ENCODE measurements at places on chromosomes 3 and 15. TPM values are rescaled to one million over a fixed set of nuclear protein-coding genes. Genes with fewer than 3 reads are reported as not detected.
A peak's percentile ranks its signal among the peaks of the same experiment; 100 is the strongest.

Gene C3orf85
- not detected for total RNA-seq

Gene SLCO2A1
- total RNA-seq: 7.8 TPM

Gene HYKK
- total RNA-seq: 4.4 TPM

Gene C3orf33
- 6.6 TPM for total RNA-seq

Gene CILP
- 15.7 TPM for total RNA-seq

Gene DCLK3
- 0.41 TPM for total RNA-seq

Gene TMEM207
- total RNA-seq: not detected

Gene GLDN
- total RNA-seq: 8.4 TPM

Gene PLCH1
- 1.3 TPM for total RNA-seq

- no peak for DNase-seq
These were observed 3.1 kb downstream of the GP5 start for GRCh38 chr3:194395778-194396538.

GRCh38 chr3:115450036-115450435 lies 173.3 kb upstream of the GAP43 start:
- DNase-seq: no peak

- DNase-seq: no peak
These were observed 106.1 kb downstream of the THSD4 start for GRCh38 chr15:71221417-71221816.

DNA sequence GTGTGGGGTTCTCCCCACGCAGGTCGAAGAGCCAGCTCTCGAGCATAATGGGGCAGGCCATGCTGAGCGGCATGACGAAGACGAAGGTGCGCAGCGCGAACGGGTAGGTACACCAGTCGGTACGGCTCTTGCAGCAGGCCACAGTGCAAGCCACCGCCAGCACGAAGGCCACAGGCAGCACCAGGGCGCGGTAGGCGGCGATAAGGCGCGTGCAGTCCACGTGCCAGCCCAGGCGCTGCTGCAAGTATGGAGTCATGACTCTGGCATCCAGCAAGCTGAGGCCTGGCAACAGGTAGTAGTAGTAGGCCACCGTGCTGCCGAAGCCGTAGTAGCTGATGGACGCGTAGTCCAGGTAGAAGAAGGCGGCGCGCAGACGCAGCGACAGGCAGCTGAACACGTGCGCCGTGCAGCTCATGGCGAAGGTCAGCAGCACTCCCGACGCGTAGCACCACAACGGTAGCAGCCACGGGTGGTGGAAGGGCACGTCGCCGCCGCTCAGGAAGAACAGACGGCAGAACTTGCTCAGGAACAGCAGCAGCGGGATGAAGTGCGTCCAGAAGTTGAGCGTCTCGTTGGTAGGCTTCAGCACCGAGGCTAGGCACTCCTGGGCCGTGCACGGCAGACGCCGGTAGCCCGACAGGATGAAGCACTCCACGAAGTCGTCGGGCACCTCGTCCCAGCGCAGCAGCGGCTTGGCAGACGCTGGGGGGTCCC lies 797 bp downstream of the PAQR9 start:
- DNase-seq: peak; percentile 39

DNA sequence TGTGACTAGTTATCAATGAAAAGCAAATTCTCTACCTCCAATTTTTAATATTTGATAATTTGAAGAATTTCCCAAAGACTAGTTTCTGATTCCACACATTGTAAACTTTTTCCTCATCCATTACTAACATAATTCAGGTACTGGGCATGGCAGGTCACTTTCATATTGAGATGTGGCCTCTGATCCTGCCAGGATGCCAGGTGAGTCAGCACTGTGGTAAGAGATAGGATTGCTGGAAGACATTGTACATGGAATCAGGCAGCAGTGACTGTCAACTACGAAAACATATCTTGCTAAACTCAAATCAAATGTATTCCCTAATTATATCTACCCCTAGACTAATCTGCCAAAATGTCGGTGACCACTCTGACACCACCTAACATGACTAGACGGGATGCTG lies 33.2 kb upstream of the POU1F1 start:
- no peak for DNase-seq

- DNase-seq: no peak
These were observed 67.2 kb upstream of the TP63 start for GRCh38 chr3:189563853-189564563.

DNA sequence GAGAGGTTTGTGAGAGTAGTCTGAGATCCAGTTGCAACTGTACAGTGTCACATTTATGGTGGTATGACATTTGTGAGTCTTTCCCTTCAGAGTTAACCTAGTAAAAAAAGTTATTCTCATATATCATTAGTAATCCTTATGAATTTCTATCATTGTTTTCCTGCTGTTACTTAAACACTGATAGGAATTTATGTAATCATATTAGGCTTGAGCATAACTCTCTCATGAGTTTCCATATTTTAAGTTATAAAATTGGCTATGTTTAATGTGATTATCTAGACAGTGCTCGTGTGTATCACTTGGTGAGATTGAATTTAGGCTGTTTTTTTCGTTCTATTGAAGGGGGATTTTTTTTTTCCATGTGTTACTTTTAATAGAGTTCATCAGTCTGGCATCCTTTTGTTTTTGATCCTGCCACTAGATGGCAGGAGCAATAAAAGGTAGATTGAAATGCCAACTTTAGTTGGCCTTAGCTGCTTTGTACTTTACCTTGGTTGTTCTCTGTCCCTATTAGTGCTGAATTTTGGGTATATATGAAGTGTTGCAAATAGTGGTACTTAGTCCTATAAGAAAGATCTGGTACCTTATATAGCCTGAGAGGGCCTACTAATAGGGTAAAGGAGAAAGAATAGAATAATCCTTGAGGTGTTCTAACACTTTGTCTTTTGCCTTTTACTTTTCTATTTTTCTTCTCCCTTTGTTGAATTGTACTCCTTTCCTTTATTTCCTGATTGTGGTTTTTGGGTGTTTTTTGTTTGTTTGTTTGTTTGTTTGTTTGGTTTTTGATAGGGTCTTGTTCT lies 17.9 kb downstream of the STT3B start:
- no peak for DNase-seq

- no peak for DNase-seq
These were observed 9.2 kb upstream of the DENND4A start for GRCh38 chr15:65801229-65801805.

DNA sequence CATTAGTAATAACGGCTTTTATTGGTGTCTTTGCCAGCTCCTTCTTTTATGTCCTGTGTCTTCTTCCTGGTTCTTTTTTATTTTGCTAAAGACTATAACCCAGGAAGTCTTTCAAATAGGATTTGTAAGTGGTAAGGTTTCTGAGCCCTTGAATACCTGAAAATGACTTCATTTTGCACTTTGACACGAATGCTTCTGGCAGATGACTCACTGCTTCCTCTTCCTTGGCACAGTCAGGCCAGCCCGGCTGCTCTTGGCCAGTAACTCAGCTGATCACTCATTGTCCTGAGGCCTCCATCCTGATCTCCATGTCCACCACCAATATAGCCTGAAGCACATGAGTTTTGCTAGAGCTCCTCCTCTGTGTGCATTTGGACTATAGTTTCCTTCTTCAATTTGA lies 48.7 kb upstream of the NR2E3 start:
- no peak for DNase-seq

DNA sequence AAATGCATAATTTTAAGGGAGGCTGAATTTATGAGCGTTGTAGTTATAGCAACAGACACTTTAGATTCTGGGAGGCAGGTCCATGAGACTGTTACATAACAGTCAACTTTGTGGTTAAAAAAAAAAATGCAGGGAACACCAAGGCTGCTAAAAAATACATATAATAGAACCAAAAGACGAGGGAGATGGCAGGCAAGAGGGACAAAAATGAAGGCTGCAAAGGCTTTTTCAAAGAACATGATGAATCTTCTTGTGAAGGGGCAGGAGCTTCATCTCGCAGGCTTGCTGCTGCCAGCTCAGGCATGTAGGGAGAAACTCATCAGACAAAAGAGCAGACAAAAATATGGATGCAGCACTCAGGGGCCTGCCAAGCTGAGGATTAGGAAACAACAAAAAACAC lies 243.9 kb downstream of the SHQ1 start:
- no peak for DNase-seq

- no peak for DNase-seq
These were observed 903.3 kb upstream of the CFAP20DC start for GRCh38 chr3:59953104-59953503.

DNA sequence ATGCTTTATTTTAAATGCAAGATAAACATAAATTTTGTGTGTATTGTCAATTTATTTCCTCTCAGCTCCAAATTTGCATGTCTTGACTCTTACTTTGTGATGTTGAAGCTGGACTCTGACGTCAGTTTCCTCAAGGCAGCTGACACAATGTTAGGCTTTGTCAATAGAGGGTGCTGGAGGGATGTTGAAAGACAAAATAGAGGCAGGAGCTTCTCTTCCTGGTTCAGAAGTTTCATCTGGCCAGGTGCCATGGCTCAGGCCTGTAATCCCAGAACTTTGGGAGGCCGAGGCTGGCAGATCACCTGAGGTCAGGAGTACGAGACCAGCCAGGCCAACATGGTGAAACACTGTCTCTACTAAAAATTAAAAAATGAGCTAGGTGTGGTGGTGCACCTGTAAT lies 408.6 kb downstream of the GBE1 start:
- no peak for DNase-seq

DNA sequence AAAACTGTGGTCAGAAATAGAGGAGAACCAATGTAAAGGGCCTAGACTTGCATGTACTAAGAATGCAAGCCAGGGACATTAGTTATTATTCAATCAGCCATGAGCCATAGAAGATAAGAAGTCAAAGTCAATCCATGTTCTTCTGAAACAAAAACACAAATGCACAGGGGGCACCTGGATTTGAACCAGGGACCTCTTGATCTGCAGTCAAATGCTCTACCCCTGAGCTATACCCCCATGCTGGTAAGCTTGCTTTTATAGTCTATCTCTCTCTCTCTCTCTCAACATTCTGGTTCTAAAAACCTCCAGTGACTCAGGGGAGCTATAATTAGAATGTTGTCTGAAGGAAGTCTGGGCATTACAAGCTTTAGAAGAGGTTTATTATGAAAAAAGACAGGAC lies 85.6 kb upstream of the ACP3 start:
- no peak for DNase-seq

DNA sequence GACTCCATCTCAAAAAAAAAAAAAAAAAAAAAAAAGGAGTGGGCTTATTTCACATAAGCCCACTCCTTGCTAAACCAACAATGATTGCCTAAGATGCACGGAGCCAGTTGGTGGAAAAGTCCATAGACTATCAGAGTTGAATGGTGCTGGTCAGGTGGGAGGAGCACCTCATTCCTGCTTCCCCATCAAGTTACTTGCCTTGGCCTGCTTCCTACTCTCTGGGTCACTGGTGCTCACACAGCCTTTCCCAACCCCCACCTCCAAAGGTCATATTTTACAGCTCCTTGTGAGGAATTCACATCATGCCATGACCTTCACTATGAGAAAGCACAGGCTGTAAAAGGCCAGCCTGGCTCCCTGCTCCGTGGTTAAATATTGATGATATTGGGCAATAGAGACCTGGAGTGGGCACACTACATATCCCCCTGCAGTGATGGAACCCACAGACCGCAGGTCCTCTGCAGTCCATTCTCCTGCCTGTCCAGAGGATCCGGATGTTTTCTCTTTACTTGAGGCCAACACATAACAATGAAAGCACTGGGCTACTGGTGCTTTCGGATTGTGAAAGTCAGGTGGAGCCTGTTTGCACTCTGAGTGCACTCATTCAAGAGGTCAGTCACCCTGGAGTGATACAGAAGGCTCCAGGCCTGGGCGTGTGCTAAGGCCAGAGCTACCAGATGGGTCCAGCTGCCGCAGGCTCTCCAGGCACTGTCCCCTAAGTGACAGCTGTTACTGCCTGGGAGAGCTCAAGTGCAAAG lies at the start of gene SLC51B:
Gene SLC51B (plus strand): TSS at position 664 of the 758 bp plus-strand sequence. CDS start 4,618 bp downstream, outside the sequence.
- peak; percentile 83 for DNase-seq

DNA sequence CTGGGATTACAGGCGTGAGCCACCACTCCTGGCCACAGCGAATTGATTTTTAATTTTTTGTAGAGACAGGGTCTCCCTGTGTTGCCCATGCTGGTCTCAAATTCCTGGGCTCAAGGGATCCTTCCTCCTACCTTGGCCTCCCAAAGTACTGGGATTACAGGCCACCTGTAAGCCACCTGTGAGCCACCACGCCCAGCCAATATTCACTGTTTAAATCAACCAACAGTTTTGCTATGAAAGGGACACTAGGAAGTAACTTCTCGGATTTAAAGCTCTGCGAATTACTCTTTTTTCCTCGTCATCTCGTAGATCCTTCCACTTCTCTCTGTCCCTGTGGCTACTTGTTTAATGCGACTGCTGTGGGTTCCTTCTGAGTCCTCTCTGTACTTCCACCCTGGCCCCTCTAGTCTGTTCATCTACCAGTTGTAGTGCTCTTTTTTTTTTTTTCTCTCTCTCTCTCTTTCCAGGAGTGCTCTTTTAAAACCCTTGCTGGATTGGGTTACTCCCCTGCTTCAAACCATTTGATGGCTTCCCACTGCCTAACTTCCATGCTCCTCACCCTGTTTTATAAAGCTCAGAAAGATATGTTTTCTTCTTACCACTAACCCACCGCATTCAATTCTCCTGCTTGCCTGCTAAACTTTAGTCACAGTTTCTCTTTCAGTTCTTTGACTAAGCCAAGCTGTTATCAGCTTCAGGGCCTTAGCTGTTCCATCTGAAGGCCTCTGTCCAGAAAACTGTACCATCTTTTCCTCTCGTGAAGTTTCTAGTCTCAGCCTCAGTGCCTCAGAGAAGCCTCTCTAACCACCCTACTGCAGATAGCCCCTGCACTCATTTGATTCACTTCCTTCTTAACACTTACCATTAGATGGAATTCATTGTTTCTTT lies 12.4 kb downstream of the RTF1 start:
- no peak for DNase-seq

- DNase-seq: no peak
These were observed 3.5 kb upstream of the PCSK6 start for GRCh38 chr15:101492766-101493692.

DNA sequence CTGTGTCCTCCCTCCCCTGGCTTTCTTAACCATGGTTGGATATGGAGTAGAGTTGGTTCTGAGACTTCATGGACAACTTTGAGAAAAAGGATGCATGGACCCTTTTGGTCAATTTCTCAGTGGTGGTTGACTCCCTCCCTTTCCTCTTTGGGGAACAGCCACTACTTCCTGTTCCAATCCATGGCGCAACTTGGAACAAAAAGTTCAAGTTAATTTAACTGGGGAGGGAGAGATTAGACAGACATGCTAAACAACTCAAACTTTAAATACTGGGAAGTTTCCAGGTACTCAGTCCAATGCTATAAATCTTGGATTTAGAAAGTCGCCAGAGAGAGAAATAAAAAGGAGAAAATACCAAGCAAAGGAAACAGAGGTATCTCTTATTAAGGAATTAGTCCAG lies 202.2 kb downstream of the PDZRN3 start:
- DNase-seq: no peak

DNA sequence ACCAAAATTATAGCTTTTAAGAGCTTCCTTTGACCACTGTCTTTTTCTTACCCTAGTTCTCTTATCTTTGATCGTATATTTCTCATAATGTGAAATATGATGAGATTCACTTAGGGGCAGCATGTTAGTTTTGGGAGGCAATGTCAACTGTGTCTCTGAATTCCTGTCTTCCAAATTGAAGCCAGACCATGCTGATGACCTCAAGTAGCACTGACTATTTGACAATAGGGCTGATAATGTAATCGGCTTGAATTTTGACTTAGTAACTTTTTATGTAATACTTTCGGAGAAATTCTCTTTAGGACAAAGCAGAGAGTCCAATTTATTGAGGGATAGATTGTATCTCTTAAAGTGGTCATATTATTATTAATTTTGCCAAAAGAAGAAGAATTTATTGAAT lies 295.4 kb upstream of the TPRG1 start:
- no peak for DNase-seq

- no peak for DNase-seq
These were observed 13.9 kb downstream of the MAPKAPK3 start for GRCh38 chr3:50630877-50631276.

- no peak for DNase-seq
These were observed 15.0 kb downstream of the SPSB4 start for GRCh38 chr3:141065841-141066805.

All from Right ventricle myocardium inferior (tissue), 1 donor.